ENCODE measurements at places on chromosomes 16 and 17. TPM values are rescaled to one million over a fixed set of nuclear protein-coding genes. Genes with fewer than 3 reads are reported as not detected.

Gene CCL3
- not detected for total RNA-seq

Gene TBC1D3C
- total RNA-seq: not detected

Gene ZFP3
- total RNA-seq: 1.4 TPM

Gene NTN3
- total RNA-seq: not detected

Gene HASPIN
- 15.6 TPM for total RNA-seq
